ENCODE measurements at places on chromosomes 3 and 15.

GRCh38 chr15:63900306-63900705, 66.6 kb upstream of the HERC1 start:
- DNase-seq = no peak

- no peak for DNase-seq
These were observed 15.8 kb downstream of the ALDH1A2 start for GRCh38 chr15:58049520-58050227.

- peak; percentile 28 for DNase-seq
These were observed 269.5 kb downstream of the SUCLG2 start for GRCh38 chr3:67384760-67385397.

GRCh38 chr3:27353221-27353620, 16.0 kb downstream of the NEK10 start:
- no peak for DNase-seq

GRCh38 chr15:88174571-88174970, 82.0 kb downstream of the NTRK3 start:
- no peak for DNase-seq

DNA sequence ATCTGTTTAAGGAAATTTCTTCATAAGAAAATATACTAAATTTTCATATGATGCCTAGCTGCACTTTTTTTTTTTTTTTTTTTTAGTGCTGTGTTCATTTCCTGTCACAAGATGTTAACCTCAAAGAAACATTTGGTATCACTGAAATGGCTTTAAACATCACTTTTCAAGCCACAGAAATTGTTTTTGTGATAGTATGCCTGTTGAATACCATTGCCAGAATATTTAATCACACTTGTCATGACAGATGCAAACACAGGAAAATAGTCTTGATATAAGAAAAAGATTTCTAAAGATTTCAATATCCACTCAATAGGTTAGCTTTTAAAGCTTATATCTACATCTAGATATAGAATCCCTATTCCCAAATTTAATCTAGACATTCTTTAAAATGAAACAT, 608.5 kb upstream of the AGTR1 start:
- DNase-seq = no peak

DNA sequence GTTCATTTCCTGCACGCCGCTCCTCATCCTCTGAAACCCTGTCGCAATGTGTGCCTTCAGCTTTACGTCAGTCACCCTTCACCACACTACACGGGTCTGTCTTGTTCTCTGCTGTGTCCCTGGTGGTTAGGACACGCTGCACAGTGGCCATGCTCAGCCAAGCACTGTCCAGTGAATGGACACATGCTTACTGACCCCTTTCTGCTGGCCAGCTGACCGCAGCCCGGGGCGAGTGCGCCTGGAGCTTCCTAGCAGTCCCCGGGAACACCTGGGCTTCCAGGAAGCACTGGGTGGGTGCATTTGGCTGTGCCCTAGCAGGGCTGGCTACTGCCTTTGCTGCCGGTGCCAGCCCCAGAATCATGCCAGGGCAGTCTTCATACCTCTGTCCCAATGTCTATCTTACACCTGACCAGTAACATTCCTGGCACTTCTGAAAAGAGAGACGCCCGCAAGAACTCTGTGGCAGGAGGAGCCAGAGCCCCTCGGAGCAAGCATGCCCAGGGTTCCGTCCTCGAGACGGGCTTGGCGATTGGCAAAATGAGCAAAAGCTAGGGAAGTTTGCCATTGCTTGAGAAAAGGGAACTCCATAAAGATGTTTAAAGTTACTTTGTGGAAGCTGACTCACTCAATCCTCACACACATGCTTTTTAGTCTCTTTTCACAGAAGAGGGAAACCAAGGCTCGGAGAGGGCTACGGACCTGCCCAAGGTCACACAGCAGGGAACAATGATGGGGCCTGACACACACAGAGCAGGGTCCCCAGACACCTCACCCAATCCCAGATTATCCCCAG, 15.7 kb upstream of the ZXDC start:
- no peak for DNase-seq

DNA sequence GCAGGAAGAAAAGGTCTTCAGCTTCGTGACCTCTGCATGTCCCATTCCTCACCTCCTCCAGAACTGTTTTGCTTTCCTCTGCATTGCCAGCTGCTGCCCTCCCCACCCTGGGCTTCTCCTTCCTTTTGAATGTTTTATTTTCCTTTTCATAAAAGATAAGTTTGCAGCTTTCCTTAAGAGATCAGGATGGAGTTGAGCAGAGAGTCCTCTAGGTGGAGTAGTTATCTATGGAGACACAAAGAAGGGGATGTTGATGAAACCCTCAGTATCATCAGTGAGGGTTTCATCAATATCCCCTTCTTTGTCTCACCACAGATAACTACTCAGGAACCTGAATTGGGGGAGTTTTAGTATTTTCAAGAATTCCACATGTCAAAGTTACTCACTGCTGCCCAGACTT, 19.0 kb upstream of the SLC25A36 start:
- no peak for DNase-seq

DNA sequence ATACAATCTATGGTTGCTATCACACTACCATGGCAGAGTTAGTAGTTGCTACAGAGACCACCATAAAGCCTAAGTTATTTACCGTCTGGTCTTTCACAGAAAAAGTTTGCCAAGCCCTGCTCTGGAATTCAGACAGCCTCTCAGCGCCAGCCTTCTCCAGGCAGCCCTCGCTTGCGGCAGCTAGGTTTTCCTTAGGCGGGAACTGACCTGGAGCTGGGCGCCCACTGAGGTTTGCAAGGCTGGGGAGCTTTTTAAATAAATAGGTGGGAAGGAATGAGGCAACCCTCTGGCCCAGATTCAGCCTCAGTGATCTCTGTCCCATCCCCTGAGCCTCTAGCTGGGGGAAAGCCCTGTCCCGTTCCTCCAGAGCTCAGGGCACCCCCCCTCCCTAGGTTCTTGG, 1.2 kb downstream of the CTSH start:
- no peak for DNase-seq

- no peak for DNase-seq
These were observed 242.6 kb downstream of the LRTM1 start for GRCh38 chr3:54685213-54685612.

GRCh38 chr3:157585386-157585785, 82.2 kb upstream of the VEPH1 start:
- no peak for DNase-seq

- DNase-seq = no peak
These were observed 15.9 kb downstream of the MEGF11 start for GRCh38 chr15:66237513-66238235.

- no peak for DNase-seq
These were observed 10.9 kb upstream of the CHAC1 start for GRCh38 chr15:40942337-40942854.

GRCh38 chr15:93943586-93943985, 287.8 kb upstream of the MCTP2 start:
- DNase-seq = no peak

DNA sequence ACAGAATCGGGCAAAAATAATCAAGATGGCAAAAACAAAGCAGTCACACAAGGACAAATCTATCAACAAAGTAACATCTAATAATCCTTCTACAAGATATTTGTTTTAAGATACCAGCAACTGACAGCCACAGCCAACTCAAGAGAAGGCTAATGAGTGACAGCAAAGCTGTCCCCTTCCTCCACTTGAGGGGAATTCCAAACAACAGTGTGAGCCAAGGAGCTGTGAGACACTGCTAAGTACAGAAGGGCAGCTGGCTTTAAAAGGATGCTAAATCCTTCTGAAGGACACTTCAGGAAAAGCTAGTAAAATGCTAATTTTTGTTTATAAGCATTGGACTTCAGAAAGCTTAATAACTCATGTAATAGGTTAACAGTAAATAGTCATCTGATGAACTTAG, 120.3 kb upstream of the GOLGA8J start:
- no peak for DNase-seq

- DNase-seq = no peak
These were observed 461.9 kb downstream of the FOXP1 start for GRCh38 chr3:71121429-71122167.

- DNase-seq = no peak
These were observed 151.4 kb downstream of the IGF1R start for GRCh38 chr15:98799461-98800390.

DNA sequence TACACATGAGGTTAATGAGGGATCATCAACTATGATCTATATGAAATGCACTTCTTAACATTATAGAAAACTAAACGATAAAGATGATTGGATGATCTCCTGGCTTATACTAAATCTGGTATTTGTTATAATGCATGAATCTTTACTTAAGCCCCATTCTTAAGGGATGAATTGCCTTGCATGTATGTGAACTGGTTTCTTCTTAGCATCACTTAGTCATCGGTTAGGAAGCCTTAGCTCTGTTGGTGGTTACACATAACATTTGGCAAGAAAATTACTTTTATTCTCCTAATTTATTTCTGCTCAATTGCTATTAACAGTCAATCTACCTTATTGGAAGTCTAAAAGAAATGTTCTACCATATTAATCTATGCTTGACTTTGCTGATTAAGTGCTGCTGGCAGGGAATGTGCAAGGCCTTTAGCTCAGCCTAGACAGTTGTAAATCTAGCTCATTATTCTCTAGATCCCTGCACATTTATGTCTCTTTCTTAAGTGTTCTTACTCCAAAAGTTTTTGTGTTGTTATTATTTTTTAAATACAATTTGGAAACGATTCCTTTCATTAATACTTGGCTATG, 356.0 kb downstream of the ZPLD1 start:
- no peak for DNase-seq

- DNase-seq = no peak
These were observed 4.4 kb upstream of the ABHD5 start for GRCh38 chr3:43686333-43686699.

DNA sequence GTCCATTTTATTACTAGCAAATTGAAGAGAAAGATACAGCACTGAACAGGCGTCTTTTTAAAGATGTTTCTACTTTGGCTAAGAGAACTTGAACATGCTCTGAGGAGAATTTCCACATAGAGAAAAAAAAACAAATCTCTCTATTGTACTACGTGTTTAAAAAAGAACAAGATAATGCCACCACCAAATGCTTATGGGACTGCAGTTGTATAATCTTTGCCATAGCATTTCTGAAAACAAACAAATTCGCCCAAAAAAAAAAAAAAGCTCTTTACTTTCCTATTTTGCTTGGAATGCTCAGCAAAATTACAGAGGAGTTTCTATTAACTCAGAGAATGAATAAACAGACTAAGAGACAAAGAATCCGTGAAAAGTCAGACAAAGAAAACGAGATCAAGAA, 114.2 kb downstream of the CNTN3 start:
- no peak for DNase-seq

GRCh38 chr15:73684581-73685455, 635 bp downstream of the CD276 start:
- no peak for DNase-seq

GRCh38 chr15:60510006-60510405, 31.1 kb upstream of the ICE2 start:
- no peak for DNase-seq

DNA sequence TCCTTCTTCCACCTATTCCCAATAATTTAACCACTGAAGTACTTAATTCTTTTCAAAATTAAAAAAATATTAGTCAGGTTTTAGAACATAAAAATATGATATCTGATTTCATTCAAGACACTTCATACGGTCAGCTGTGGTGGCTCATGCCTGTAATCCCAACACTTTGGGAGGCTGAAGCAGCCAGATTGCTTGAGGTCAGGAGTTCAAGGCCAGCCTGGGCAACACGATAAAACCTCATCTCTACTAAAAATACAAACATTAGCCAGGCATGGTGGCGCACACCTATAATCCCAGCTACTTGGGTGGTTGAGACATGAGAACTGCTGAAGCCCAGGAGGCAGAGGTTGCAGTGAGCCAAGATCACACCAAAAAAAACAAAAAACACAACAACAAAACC, 56.7 kb downstream of the NBEAL2 start:
- DNase-seq = no peak

DNA sequence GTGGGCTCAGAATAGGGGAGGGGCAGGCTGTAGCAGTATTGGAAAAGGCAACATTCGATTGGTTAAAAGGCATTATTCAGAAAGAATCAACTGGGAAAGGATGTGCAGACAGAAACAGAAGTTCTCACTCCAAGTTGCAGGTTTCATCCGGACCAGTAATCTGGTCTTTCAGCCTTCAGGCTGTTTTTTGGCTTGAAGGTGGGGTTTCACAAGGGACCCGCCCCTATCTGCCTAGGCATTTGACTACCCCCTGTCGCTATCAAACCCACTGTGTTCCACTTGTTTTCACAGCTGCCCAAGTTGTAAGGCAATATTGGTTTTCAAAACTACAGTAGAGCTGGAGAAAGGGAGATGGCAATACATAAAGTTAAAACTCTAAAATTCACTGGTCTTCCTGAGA, 96.9 kb downstream of the VPS8 start:
- DNase-seq = no peak

- no peak for DNase-seq
These were observed 195.1 kb downstream of the OTOL1 start for GRCh38 chr3:161691677-161692076.

- no peak for DNase-seq
These were observed 87.9 kb downstream of the CHST2 start for GRCh38 chr3:143207338-143207961.

GRCh38 chr15:72042865-72043264, 75.1 kb downstream of the MYO9A start:
- DNase-seq = no peak

DNA sequence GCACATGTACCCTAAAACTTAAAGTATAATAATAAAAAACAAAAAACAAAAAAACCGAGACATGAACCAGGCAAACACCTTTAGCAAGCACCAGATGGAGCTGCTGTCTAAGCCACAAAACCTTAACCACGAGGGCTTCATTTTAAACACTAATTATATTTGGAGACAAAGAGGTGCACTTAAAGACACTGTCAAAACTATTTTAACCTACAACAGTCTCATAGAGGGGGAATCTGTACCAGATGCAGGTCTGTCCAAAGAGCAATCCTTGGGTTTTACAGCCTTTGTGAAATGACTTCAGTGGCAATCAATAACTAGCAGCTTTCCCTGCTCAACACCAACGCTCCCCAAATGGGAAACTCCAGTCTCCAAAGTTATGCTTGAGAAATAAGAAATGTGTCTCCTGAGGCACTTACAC, 115.7 kb upstream of the TSPAN3 start:
- DNase-seq = no peak

DNA sequence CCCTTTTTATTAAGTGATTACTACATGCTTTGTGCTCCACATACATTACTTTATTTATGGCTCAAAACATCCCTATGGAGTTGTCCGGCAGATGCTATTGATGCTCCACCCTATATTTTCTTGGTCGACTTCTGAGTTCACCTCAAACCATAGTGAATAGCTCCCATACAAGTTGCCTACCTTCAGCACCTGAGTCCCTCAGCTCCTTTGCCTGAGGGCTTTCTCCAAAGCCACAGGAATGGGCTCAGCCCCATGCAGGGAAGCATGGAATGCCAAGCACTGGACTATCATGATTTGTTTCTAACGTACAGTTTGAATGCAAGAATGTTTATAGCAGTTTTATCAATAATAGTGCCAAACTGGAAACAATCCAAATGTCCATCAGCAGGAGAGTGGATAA, 124.8 kb upstream of the TNIK start:
- no peak for DNase-seq

- no peak for DNase-seq
These were observed 40.1 kb upstream of the MITF start for GRCh38 chr3:69699183-69699582.

GRCh38 chr3:53490459-53490968, 3.9 kb upstream of the CACNA1D start:
- DNase-seq = no peak
